ENCODE measurements at places on chromosomes 2 and 18.

DNA sequence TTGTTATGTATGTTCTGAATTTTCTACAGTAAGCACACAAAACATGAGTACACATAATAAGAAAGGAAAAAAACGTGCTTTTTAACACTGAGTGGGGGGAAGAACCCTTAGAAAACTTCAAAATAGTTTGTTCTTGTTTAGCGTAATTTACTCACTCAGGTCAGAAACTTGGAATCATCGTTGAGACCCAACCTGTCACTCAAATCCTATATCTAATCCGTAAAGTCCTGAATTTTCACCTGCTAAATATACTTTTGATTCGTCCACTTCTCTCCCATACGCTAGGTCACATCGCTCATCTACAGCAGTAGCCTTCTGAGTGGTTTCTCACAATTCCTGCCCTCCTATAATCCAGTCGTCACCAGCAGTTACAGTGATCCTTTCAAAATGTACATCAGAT lies 767 bp downstream of the TPRKB start:
- DNase-seq, result no peak

GRCh38 chr2:148622366-148622765 lies 22.2 kb upstream of the EPC2 start:
- DNase-seq, result no peak

- no peak for DNase-seq
Observed at GRCh38 chr2:95698146-95698545, 106.3 kb downstream of the TRIM43 start.

GRCh38 chr2:212213191-212213590 lies 325.4 kb downstream of the ERBB4 start:
- DNase-seq, result no peak

DNA sequence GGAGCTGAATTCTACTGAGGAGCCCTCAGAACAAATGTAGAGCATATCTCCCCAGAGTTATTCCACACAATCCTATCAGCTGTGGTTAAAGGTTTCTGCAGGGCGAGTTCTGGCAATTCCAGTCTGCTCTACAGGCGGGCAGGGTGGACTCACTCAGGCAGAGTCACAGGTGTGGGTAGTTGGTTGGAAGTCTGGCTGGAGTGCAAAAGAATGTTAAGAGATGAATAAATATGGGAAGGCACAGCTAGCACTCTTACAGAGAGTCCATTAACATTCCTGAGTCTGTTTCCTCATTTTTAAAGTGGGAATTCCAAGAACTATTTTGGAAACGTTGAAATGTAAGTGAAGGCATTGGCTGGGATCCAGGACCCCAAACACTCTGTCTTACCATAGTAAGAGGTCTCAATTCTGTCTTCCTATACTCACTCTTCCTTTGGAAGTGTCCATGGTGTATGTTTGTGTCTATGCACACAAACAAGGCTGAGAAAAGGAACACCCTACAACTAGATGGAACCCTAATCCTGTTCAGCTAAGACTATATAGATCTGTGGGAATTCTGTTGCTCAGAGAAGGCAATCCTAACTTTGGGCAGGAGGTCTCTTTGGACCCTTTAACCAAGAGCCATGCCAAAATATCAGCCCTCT lies 63.3 kb upstream of the AQP4 start:
- no peak for DNase-seq

GRCh38 chr18:69961718-69962117 lies 14.0 kb upstream of the CD226 start:
- DNase-seq, result no peak

- DNase-seq, result peak; percentile 65
Observed at GRCh38 chr2:234973008-234973407, 21.2 kb downstream of the SH3BP4 start.

GRCh38 chr2:23708771-23709170 lies 218.2 kb downstream of the ATAD2B start:
- DNase-seq, result no peak

DNA sequence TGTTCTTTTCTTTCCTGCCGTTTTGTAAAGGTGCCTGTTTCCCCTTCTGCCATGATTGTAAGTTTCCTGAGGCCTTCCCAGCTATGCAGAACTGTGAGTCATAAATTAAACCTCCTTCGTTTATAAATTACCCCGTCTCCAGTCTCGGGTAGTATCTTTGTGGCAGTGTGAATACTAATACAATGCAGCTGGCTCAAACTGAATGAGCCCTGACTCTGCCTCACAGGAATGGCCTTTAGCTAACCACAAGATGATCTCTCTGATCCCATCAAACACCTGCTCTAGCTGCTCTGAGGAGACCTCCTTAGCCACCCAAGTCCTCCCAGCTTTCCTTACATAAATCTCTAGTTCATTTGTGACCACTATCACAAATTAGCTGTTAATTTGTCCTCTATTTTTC lies 41.5 kb upstream of the CAB39 start:
- DNase-seq, result peak; percentile 79
